ENCODE measurements at places on chromosomes 2 and 18. TPM values are rescaled to one million over a fixed set of nuclear protein-coding genes. Genes with fewer than 3 reads are reported as not detected.

RUFY4 gene
- not detected for total RNA-seq

CSRNP3 gene
- 1.6 TPM for total RNA-seq

REG3G gene
- not detected for total RNA-seq

TSPYL6 gene
- not detected for total RNA-seq

APCDD1 gene
- 1.2 TPM for total RNA-seq

FECH gene
- total RNA-seq = 52.9 TPM

RMDN2 gene
- 4.7 TPM for total RNA-seq

GPR55 gene
- not detected for total RNA-seq

AMER3 gene
- total RNA-seq = not detected

KCNJ3 gene
- not detected for total RNA-seq

ARHGAP25 gene
- total RNA-seq = 0.08 TPM

SERPINB10 gene
- total RNA-seq = not detected

SPATA3 gene
- total RNA-seq = not detected

KCNG2 gene
- total RNA-seq = not detected

CD8A gene
- 1.5 TPM for total RNA-seq

PLA2R1 gene
- 3.6 TPM for total RNA-seq

CTAGE1 gene
- total RNA-seq = not detected

ARL5A gene
- 50.4 TPM for total RNA-seq

GAL3ST2 gene
- total RNA-seq = not detected

REG1B gene
- not detected for total RNA-seq

VWC2L gene
- total RNA-seq = not detected

LCT gene
- not detected for total RNA-seq

DTNA gene
- total RNA-seq = 19.3 TPM

EPAS1 gene
- total RNA-seq = 134 TPM

ATAD2B gene
- 9.1 TPM for total RNA-seq

CRYBA2 gene
- total RNA-seq = not detected

DHRS9 gene
- total RNA-seq = not detected

PROKR1 gene
- total RNA-seq = not detected

PIKFYVE gene
- total RNA-seq = 29.1 TPM

KANSL1L gene
- 11.2 TPM for total RNA-seq

GREB1 gene
- 4.8 TPM for total RNA-seq

TMEM247 gene
- not detected for total RNA-seq

HNMT gene
- total RNA-seq = 9.9 TPM

UGT1A10 gene
- total RNA-seq = not detected

UGT1A7 gene
- not detected for total RNA-seq

KLHL14 gene
- 3.6 TPM for total RNA-seq

SIX3 gene
- total RNA-seq = not detected

HNRNPLL gene
- 39.2 TPM for total RNA-seq
